T-helper 1 cell treated with Interleukin-12 subunit alpha and Interleukin-12 subunit beta and Interleukin-4 antibody, amounts not matched to agents 30 ng/mL and 1 ng/mL, for 36 hours (primary cell): ENCODE measurements at places on chromosomes 5 and 9. TPM values are rescaled to one million over a fixed set of nuclear protein-coding genes. Genes with fewer than 3 reads are reported as not detected.

The PCDHB8 gene
- not detected in 2 replicates for total RNA-seq

The PCDHA1 gene
- not detected in 2 replicates for total RNA-seq

The ARHGEF28 gene
- total RNA-seq: not detected in 2 replicates

The ANKRD33B gene
- 13.3 and 14.5 TPM in 2 replicates for total RNA-seq
